Body of pancreas (tissue), 4 donors: ENCODE measurements at places on chromosomes 2 and 18. TPM values are rescaled to one million over a fixed set of nuclear protein-coding genes. Genes with fewer than 3 reads are reported as not detected.

- no peak overlapping the region for H3K4me3 ChIP-seq
- DNase-seq, result no peak
- no peak overlapping the region for H3K27ac ChIP-seq
- H3K4me1 ChIP-seq, result no peaks in the 10 kb centered on the region
Measured at GRCh38 chr2:235820571-235820970, 326.7 kb downstream of the AGAP1 start.

- no peak for DNase-seq
- H3K4me1 ChIP-seq, result peaks cover 10% of the 10 kb centered on the region
- no peaks in the 10 kb centered on the region for H3K27me3 ChIP-seq
- no peak overlapping the region for H3K27ac ChIP-seq
Measured at GRCh38 chr2:113847144-113847543, 42.7 kb upstream of the ACTR3 start.

DNA sequence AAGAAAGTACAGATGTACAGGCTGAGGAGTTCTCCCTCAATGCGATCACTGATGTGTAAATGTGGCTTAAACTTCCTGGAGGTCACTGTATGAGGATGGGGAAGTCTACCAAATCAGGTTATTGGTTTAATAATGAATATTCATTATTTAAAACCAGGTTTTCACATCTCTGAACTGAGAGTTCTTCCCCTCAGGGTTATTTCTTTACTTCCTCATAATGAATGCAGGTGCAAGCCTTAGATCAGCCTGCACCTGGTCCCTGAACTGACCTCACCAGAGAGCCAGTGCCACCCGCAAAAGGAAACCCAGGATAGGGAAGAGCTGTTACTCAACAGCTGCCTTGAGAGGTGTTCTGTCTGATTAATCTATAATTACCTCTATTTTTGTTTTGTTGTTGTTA lies 369.0 kb downstream of the EPHA4 start:
- no peaks in the 10 kb centered on the region for H3K4me1 ChIP-seq

The CHRNA1 gene
- not detected for total RNA-seq

DNA sequence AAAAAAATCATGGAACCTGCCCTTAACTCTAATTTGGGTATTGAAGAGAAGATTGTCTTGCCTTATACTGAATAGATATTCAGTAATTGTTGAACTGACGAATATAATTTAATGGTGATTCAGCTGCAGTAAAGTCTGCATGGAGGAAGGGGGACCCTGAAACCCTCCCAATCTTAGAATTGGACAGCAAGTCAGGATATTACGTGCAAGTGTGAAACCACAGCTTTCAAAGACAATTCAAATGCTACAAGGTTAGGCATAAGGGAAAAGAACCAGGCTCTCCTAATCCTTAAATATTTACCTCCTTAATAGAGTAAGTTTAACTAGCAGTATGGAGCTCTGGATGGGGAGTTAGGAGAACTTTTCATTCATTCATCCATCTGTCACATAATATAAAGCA lies 226.9 kb upstream of the TNP1 start:
- no peaks in the 10 kb centered on the region for H3K27me3 ChIP-seq
- no peak overlapping the region for H3K27ac ChIP-seq
- H3K36me3 ChIP-seq, result no peaks in the 10 kb centered on the region

- no peaks in the 10 kb centered on the region for H3K27me3 ChIP-seq
- no peak overlapping the region for H3K27ac ChIP-seq
- no peak overlapping the region for H3K4me3 ChIP-seq
- H3K36me3 ChIP-seq, result no peaks in the 10 kb centered on the region
- no peak for DNase-seq
Measured at GRCh38 chr2:58923869-58924268, 682.7 kb upstream of the FANCL start.

The GPR17 gene
- total RNA-seq, result 0.26 TPM

The IL1RL1 gene
- 12.5 TPM for total RNA-seq

- H3K27me3 ChIP-seq, result no peaks in the 10 kb centered on the region
- DNase-seq, result no peak
- H3K27ac ChIP-seq, result no peak overlapping the region
- H3K36me3 ChIP-seq, result no peaks in the 10 kb centered on the region
- H3K4me3 ChIP-seq, result no peak overlapping the region
- H3K4me1 ChIP-seq, result peaks cover 29% of the 10 kb centered on the region
Measured at GRCh38 chr18:36031903-36032302, 35.5 kb downstream of the RPRD1A start.

GRCh38 chr2:222968550-222969155 lies 83.3 kb upstream of the KCNE4 start:
- H3K27me3 ChIP-seq, result no peaks in the 10 kb centered on the region
- peaks cover 7% of the 10 kb centered on the region for H3K4me1 ChIP-seq
- no peak for DNase-seq
- no peak overlapping the region for H3K4me3 ChIP-seq
- H3K36me3 ChIP-seq, result no peaks in the 10 kb centered on the region
- H3K27ac ChIP-seq, result no peak overlapping the region

DNA sequence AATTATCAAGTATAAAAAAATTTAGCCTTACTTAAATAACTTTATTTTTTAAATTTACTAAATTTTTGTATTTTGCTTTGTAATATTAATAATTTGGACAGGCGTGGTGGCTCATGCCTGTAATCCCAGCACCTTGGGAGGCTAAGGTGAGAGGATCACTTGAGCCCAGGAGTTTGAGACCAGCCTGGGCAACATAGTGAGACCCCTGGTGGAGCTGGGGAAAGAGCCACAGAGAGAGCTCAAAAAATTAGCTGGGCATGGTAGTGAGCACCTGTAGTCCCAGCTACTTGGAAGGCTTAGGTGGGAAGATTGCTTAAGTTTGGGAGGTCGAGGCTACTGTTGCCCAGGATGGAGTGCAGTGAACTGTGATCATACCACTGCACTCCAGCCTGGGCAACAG lies 143.5 kb downstream of the B3GNT2 start:
- H3K27me3 ChIP-seq, result no peaks in the 10 kb centered on the region
- H3K27ac ChIP-seq, result no peak overlapping the region
- H3K4me1 ChIP-seq, result peaks cover 12% of the 10 kb centered on the region
- H3K4me3 ChIP-seq, result no peak overlapping the region
- no peak for DNase-seq
- no peaks in the 10 kb centered on the region for H3K36me3 ChIP-seq

DNA sequence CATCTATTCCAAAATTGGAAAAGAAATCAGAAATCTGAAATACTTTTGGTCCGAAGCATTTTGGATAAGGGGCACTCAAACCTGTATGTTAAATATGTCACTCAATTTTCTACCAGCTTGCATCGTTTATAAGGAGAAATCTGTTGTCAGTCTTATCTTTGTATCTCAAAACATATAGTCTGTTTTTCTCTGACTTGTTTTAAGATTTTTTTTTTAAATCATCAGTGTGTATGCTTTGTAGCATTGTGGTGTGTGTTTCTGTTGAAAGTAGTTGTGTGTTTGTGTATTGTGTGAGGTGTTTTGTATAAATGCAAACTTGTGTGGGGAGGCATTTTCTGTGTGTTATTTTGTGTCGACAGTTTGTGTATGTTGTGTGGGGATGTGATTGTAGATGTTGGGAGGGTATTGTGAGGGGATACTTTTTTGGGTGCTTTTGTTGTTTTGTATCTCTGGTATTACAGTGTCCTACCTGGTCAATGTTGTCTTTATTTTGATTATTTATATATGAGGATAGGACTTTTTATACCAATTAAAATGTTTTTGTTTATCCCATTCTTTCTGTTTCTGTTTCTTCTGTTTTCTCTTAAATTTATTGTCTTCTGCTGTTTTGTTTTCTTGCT lies 30.9 kb downstream of the SMCHD1 start:
- DNase-seq, result no peak
- H3K4me1 ChIP-seq, result peaks cover 14% of the 10 kb centered on the region
- H3K27ac ChIP-seq, result no peak overlapping the region
- H3K4me3 ChIP-seq, result no peak overlapping the region
- H3K27me3 ChIP-seq, result no peaks in the 10 kb centered on the region

GRCh38 chr2:8452296-8452695 lies 229.6 kb upstream of the ID2 start:
- no peaks in the 10 kb centered on the region for H3K27me3 ChIP-seq
- no peaks in the 10 kb centered on the region for H3K4me1 ChIP-seq
- H3K36me3 ChIP-seq, result no peaks in the 10 kb centered on the region
- no peak for DNase-seq
- no peak overlapping the region for H3K27ac ChIP-seq
